HTR-8/SVneo (cell line): ENCODE measurements at places on chromosomes 4 and X.

GRCh38 chr4:35503435-35503834, 740.9 kb downstream of the ARAP2 start:
- no peak for DNase-seq

DNA sequence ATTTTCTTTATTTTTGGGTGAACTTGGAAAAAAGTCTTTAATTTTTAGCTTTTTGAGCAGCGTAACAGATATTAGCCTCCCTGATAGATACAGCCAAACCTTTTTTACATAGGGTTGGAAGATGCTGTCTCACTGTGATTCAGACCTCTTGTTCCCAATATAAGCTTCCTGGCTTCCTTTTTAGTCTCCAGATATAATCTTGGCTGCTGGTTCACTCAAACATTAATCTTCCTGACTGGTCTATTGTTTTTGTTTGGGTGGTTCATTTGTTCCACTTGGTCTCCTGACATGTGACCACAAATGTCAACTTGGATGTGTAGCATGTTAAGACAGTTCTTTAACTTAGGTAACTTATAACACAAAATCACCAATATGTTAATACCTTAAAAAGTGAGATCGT, 23.0 kb downstream of the RPA4 start:
- DNase-seq, result no peak

DNA sequence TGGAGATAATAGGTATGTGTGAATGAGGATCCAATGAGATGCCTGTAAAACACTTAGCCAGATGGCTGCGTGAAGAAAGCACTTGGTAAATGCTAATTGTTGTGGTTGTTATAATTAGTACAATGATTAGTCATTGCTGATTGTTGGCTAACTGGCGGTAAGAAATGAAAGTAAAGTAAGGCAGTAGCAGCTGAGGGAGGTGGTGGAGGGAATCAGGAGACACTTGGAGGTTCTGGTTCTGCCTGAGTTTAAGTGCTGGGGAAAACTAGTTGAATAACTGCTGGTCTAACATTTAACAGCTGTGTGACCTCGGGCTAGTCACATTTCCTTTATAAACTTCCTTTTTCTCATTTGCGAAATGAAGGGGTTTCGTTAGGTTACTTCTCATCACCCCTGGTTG, 30.9 kb downstream of the CD38 start:
- DNase-seq, result no peak

- DNase-seq, result no peak
These were observed 1.5 kb downstream of the SLC26A1 start for GRCh38 chr4:991451-992296.

DNA sequence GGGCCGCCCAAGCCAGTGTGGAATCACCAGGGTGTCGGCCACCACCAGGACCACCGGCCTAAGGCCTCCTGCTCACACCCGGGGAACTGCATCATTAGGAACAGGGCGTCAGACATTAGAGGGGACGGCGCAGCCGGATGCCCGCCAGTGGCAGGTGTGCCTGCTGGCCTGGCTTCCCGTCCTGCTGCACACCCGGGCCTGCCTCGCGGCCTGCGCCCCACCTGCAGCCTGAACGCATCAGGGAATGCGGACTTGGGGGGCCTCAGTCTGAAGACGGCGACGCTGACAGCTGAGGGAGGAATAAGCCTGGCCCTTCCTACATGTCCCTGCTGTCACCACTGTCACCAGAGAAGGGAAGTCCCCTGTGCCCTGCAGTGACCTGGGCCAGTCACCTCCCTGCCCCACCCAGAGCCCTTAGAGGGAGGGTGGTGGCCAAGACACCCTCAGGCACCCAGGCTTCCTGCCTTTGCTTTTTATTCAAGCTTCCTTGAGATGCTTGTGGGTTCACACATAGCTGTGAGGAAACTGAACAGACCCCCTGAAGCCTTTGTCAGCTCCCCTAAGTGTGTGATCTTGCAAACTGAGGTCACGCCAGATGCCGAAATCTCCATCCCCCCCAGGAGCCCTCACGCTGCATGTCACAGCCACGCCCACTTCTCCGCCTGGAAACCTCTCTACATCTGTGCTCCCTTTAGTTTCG, 3.2 kb downstream of the DGKQ start:
- no peak for DNase-seq

GRCh38 chr4:4338210-4339001, 48.4 kb downstream of the ZBTB49 start:
- DNase-seq, result no peak

DNA sequence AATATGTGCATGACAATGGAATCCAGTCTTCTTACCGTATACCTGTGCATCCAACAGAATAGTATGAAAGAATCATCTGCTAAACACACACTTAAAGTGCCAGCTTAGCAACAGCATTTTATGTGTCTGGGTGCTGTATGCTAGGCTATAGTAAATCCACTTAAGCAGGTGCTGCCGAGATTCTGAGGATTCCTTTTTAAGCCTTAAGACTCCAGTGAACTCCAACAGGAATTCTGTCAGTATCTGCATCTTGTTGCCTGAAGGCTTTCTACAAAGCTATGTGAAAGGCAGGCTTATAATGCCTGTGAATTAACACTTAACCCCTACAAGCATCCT, 1076.4 kb upstream of the PABPC4L start:
- DNase-seq, result no peak

GRCh38 chrX:311156-312129, 7.2 kb downstream of the GTPBP6 start:
- no peak for DNase-seq
